Vagina (tissue), 2 donors: ENCODE measurements at places on chromosomes 7 and 10. TPM values are rescaled to one million over a fixed set of nuclear protein-coding genes. Genes with fewer than 3 reads are reported as not detected.
A peak's percentile ranks its signal among the peaks of the same experiment; 100 is the strongest.

- no peak for DNase-seq
Measured at GRCh38 chr7:76515999-76516443, 5.7 kb downstream of the UPK3B start.

- DNase-seq = no peak
Measured at GRCh38 chr10:37754538-37755323, 102.7 kb downstream of the ZNF248 start.

- peak; percentile 42 for DNase-seq
Measured at GRCh38 chr7:39894904-39895303, 55.2 kb upstream of the CDK13 start.

GRCh38 chr7:83427884-83428283 is 221.1 kb downstream of the SEMA3E start:
- DNase-seq = no peak

The BMPER gene
- total RNA-seq = 5.2 TPM

The FOXI2 gene
- total RNA-seq = 0.25 TPM

GRCh38 chr7:22116451-22117030 is 170.8 kb upstream of the CDCA7L start:
- no peak for DNase-seq

DNA sequence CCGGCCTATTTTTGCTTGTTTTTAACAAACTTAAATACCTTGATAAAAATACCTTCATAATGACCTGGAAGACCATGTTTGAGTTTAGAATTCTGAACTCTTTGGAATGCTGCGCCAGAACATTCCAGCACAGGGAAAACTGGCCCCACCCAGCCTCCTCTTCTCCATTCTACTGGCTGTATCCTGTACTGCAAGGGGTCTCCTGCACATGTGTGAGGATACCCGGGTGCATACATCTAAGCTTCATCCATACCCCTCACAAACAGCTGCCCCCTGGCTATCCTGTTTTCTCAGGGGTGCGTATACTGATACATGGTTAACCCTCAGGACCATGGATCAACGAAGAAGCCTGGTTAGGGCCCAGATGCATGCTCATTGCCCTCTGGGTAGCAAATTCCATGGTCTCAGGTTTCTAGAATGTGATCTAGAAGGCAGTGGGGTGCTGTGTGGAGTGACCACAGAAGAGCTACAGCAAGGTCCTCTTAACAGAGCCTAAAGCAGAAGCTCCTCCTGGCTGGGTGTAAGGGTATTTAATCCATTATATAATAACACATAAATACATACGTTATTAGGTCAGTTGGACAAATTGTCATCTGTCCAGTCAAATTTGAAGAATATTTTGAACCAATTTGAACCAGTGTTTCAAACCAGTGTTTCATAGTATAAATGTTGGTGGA is 26.1 kb downstream of the HACD1 start:
- DNase-seq = no peak

The SLC18A3 gene
- total RNA-seq = 0.49 TPM

The CUZD1 gene
- not detected for total RNA-seq

The ANKRD2 gene
- total RNA-seq = not detected

The PLCE1 gene
- total RNA-seq = 13.0 TPM

DNA sequence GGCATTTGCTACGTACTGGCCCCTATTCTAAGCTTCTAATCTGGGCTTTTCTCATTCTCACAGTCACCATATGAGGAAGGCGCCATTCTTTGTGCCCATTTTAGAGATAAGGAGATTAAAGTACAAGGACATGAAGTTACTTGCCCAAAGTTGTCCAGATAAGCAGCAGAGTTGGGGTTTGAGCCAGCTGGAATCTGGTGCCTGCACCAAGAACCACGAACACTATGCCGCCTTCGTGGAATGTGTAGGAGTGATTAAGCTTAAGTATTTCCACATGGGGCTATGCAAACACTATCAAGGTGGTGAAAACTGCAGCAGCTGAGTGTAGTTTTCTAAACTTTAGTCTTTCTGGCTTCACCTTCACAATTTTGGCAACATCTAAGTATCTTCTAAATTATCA is 342.7 kb upstream of the ETV1 start:
- DNase-seq = no peak

DNA sequence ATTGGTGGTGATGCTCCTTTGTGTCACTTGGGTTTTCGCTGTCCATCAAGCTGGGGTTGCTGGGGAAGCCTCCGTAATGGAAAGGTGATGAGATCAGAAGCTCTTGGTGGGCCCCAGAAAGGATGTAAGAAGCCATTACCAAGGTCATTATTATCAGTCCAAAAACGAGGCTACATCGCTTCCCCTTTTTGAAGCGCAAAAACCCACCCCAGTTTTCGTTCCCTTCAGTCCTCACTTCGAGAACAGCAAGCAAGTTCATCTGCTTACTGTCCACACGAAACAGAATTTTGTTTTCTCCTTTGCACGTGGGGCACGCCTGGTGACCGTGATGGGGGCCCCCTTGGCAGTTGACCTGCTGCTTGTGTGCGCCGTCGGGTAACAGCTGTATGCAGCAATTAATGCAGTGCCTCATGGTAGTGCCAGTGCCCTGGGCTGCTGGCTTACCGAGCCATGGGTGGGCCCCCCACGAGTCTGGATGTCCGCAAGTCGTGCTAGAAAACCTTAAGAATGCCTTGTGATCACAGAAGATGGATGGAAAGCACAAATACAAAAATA is 47.5 kb downstream of the CHST15 start:
- DNase-seq = no peak

- peak; percentile 79 for DNase-seq
Measured at GRCh38 chr7:139739863-139740597, 37.8 kb downstream of the HIPK2 start.

- no peak for DNase-seq
Measured at GRCh38 chr10:114607358-114607998, 50.6 kb downstream of the ABLIM1 start.

DNA sequence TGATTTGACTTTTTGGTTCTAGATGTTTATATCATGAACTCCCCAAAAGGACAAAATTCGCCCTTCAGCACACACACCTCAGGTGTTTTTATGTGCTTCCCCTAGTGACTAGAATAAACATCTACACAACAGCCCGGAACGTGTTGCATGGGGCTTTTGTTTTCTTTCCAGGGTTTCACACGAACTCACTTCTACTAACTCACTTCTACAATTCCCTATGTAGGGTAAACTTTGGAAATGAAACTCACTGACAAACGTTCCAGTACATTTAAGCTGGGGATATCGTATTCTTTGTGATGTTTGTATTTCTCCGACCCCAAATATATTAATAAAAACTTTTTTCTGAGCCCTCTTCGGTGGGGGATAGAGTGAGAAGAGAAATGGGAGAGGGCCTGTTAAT is 1.4 kb downstream of the TRA2A start:
- no peak for DNase-seq

The TCERG1L gene
- not detected for total RNA-seq

The PURB gene
- total RNA-seq = 19.2 TPM

DNA sequence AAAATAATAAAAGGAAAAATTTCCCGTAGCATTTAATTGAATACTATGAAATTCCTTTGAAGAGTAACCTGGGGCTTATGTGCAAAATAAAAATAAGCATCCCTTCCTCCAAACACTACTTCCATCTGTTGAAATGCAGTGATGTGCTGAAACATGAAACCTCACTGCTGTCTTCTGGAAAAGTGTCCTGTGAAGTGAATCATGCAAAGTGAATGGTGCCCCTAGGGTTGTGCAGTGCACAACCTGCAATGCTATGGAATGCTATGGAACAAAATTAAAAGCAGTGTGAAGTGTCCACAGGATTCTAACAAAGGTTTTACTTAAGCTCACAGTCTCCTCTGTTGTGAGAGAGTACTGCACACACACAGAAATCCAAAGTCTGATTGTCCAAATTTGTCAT is 480.9 kb downstream of the ETV1 start:
- no peak for DNase-seq

The OLAH gene
- 4.9 TPM for total RNA-seq

The MRPS17 gene
- total RNA-seq = 5.6 TPM

DNA sequence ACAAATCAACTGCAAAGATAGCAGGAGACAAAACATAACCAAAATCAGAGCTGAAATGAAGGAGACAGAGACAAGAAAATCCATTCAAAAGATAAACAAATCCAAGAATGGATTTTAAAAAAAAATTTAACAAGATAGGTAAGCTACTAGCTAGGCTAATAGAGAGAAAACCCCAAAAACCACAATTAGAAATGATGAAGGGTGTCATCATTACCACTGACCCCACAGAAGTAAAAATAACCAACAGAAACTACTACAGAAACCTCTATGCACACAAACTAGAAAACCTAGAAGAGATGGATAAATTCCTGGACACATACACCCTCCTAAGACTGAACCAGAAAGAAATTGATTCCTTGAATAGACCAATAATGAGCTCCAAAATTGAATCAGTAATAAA is 117.6 kb downstream of the DNAJC1 start:
- DNase-seq = no peak

DNA sequence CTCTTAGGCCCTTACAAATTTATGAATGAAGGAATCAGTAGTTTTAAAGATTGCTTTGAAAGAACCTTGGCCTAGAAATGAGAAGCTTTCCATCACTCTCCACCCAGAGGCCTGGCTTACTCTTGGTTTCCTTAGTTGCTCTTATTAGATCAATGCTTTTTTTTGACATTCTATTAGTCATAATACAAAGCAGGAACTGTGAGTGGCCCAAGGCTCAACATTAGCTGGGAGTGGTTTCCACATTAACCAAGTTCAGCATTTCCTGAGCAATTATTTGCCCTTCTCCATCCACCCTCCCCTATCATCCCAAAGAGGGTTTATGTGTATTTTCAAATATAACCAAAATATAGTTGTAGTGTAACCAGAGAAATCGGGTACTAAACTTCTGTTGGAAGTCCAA is 103.4 kb upstream of the FAM204A start:
- DNase-seq = no peak

DNA sequence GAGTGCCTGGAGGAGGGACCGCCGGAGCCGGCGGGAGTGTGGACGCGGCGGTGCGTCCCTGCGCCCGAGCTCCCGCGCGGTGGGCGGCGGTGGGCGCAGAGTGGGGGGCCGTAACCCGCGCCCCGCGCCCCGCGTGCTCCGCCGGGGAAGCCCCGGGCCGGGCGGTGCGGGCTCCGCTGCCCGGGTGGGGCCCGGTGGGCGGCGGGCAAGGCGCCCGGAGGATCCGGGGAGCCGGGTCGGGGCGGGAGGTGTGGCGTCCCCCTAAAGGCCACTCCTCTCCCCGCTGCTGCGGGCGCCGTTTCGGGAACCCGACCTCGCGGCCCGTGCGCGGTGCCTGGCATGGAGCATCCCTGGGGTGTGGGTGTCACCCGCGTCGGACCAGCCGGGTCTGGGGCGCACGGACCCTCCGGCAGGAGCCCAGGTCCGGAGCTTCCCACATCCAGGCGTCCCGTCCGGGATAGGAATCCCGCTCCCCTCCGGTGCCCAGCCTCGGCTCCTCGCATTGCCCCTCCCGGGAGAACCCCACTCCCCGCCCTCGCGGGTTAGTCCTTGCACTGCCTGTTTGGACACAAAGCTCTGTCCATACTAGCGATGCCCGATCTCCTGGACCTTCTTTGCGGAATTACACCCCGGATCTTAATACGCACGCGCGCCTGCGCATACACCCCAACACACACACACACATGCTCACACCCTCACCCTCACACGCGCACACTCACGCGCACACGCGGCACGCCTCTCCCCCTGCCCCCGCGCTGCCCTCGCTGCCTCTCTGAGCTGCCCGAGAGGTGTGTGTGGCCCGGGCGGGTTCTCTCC is 723 bp downstream of the MTURN start:
- DNase-seq = no peak

DNA sequence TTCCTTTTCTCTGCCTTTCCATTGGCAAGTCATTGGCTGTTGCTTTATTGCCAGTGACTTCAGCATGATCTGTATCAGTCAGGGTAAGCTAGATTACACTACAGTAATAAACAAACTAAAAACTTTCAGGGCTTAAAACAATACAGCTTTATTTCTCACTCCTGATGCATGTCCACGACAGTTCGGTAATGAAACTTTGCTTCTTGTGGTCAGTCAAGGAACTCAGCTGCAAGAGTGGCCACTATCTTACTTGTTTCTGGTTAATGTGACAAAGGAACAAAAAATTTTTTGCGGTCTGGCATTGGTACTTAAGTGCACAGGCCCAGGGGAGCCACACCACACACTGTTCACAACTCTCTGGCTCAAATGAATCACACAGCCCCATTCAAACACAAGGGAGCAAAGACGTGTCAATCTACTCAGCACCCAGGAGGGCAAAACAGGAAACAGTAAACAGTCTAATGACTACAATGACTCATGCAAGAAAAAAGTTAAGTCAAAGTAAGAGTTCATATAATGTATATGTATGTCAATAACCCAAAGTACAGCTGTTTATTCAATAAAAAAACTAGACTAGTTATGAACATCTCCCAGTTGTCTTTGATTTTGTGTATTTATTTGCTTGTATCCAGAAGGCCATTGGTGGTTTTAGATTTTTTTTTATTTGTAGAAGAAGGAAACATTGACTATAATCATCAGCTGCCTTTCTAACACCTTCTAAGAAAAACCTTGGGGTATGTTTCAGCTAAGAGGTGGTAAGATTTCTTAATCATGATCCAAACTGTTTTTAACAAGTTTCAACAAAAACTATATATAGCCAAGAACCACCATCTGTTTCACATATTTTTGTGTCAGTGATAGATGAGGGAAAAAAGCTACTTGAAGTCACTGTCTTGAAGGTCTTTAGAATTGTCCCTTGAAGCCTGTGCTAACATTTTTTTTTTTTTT is 134.4 kb upstream of the FAM3C start:
- no peak for DNase-seq

GRCh38 chr7:151625606-151626005 is 105.9 kb upstream of the RHEB start:
- DNase-seq = no peak
